T-helper 1 cell (primary cell): ENCODE measurements at places on chromosomes 12 and 14.

GRCh38 chr12:6462234-6462995 lies 8.1 kb downstream of the VAMP1 start:
- DNase-seq = no peak

GRCh38 chr14:57864659-57865058 lies 1.2 kb downstream of the SLC35F4 start:
- DNase-seq = no peak

DNA sequence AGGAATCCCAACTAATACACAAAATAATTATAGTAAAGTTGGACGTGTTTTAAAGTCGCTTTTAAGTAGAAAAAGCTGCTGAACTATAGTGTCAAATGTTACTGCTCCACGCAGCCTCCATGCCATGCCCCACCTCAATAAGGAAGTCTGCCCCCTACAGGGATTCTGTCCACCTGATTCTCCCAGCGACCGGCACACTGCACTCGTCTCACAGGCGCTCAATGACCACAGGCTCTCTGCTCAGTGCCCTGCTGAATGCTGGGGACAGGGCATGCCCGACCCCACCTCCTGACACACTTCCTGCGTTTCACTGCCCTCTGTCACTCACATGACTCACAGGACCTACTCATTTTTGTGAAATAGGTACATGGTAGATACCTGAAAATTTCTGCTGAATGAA lies 48.9 kb downstream of the BDKRB1 start:
- no peak for DNase-seq

DNA sequence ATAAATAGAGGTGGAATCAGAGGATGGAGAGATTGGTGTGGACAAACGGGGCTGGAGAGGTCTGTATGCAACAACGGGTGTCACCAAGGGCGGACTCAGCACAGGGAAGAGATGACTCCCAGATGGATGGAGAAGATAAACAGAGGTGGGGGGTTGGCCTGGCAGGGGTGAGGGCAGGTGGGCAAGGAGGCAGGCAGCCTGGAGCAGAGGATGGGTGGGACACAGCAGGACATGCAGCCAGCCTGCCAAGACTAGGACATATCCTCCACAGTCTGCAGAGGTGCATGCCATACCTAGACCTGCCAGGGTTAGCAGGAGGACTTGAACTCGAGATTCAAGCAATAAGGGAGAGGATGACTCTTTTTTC lies 56.2 kb downstream of the TTC7B start:
- no peak for DNase-seq
